NCI-H187 (cell line): ENCODE measurements at places on chromosomes 16 and 17.

GRCh38 chr16:62955033-62955349 lies 918.8 kb upstream of the CDH8 start:
- no peak for DNase-seq

DNA sequence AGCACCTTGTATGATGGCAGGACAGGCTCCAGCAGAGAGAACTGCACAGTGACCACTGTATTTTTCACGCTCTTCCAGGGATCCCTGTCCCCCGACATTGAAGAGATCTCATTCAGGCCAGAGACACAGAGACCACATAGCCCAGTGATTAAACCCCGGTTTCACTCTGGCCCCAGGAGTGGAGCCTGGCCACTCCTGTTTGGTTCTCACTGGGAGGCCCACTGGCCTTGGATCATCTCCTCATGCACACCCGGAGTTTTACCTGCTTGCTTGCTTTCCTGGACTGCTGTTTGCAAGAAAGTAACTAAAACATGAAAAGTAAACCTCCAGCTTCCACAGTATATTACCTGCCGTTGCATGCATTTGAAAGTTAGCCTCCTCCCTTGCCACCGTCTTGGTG lies 13.2 kb upstream of the CLEC18C start:
- DNase-seq, result no peak

GRCh38 chr17:80770881-80771611 lies 220.6 kb upstream of the CHMP6 start:
- no peak for DNase-seq

GRCh38 chr17:68592009-68592408 lies 9.2 kb downstream of the FAM20A start:
- no peak for DNase-seq

DNA sequence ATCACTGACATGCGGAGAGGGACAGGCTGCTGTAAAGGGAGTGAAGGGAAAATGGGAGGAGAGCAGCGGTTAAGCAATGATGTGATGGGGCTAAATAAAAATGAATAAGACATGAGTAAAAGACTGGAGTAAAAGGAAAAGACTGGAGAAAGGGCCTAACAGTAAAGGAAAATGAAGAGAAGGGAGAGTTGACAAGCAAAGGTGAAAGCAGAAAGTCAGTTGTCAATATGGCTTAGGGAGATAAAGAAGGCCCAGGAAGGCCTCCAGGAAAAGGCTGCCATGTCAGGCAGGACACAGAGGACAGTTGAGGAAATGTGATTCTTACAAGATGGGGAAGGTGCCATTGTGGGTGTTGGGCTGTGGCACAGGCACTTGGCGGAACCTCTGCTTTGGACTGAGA lies 98.9 kb upstream of the AMZ2 start:
- DNase-seq, result no peak

GRCh38 chr17:63974594-63975192 lies 2.0 kb upstream of the SCN4A start:
- DNase-seq, result no peak
